ENCODE measurements at places on chromosomes 4 and X.

- no peak for DNase-seq
Observed at GRCh38 chr4:26030260-26030667, 116.2 kb downstream of the SMIM20 start.

- no peak for DNase-seq
Observed at GRCh38 chrX:148552775-148553174, 52.4 kb downstream of the AFF2 start.

GRCh38 chr4:87838205-87838604 lies 5.4 kb downstream of the MEPE start:
- DNase-seq, result no peak

DNA sequence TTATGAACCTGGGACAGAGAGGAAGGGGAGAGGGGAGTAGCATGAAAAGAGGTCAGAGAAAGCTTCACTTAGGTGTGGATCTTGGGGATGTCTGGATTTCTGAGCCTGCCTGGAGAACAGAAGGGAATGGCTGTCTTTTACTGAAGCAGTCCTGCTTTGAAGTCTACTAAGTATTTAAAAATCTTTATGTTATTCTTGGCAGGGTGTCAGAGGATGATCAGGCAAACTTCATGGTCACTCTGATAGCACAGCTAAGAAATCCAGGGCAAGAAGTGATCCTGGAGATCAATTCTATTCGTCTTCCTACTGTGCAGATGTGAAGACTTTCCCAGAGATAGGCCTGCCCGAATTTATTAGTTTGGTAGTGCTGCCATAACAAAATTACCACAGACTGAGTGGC lies 464.4 kb upstream of the BOD1L1 start:
- no peak for DNase-seq

DNA sequence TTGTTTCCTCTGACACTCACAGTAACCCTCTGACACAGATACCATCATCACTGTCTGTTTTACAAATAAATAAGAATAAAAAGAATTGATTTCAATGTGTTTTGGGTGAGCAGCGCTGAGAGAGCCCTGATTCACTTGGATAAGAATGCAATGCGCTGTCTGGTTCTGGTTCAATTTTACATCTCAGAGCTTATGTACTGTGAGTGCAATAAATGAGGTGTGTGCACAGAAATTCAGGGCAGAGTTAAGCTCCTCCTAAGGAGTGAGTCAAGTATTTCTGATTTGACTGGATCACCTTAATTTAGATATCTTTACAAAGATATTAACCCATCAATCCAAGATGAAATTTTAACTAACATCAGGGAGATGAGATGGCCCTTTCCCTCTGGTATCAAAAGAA lies 11.2 kb downstream of the FAM9C start:
- no peak for DNase-seq

GRCh38 chr4:166400270-166400894 lies 527.3 kb downstream of the TLL1 start:
- DNase-seq, result no peak

GRCh38 chr4:113080624-113081023 lies 31.2 kb downstream of the ANK2 start:
- DNase-seq, result no peak

All from CD4-positive, alpha-beta T cell treated with Interferon gamma for 1 hour (primary cell).